ENCODE measurements at places on chromosomes 7 and 10. TPM values are rescaled to one million over a fixed set of nuclear protein-coding genes. Genes with fewer than 3 reads are reported as not detected.

DNA sequence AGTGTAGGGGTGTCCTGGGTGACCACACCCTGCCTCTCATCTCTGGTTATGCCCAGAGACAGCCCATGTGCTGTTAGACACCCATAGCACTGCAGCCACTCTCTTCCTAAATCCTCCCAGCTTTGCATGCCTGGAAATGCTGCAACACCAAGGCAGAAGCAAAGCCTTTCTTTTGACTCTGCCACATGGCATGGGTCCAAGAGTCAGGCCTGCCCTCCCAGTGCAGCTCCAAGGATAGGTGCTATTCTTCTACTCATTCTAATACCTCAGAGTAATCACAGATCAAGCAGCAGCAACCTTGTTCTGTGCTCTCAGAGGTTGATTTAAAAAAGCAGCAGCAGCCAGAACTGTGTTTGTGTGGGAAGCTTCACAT lies 23.4 kb downstream of the FRMPD2 start:
- no peak for DNase-seq

DNA sequence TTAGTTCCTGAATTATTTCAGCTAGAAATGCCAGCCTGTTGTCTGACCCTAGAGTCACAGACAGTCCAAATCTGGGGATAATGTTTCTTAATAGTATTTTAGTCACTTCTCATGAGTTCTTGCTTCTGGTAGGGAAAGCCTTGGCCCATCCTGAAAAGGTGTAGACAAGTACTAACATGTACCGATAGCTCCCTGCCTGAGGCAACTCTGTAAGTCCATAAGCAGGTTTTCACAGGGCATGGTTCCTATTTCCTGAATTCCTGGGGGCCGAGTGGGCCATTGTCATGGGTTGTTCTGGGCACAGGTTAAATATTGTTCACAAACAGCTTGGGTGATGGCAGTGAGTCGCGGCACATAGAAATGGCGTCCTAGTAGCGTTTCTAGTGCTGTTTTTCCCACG lies 3.1 kb upstream of the ZNF117 start:
- no peak for DNase-seq

GRCh38 chr7:131021460-131021859 lies 287.5 kb upstream of the KLF14 start:
- no peak for DNase-seq

DNA sequence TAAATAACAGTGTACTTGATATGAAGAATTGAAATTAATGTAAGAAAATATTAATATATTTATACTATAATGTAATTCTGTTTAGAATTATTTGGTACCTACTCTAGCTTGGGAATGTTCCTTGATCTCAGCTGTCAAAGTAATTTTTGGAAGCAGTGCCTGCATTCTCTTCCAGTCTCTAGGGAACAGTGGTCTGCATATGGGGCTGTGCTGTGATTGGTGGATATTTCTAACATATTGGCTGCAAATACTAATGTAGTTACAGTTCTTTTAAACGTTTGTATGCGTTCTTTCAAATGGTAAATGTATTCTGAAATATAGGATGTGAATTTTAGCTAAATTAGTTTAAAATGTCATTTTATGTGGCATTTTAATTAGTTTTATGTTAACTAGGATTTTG lies 87.2 kb downstream of the PHF14 start:
- DNase-seq, result no peak

GRCh38 chr10:31366703-31367102 lies 47.7 kb downstream of the ZEB1 start:
- DNase-seq, result no peak

DNA sequence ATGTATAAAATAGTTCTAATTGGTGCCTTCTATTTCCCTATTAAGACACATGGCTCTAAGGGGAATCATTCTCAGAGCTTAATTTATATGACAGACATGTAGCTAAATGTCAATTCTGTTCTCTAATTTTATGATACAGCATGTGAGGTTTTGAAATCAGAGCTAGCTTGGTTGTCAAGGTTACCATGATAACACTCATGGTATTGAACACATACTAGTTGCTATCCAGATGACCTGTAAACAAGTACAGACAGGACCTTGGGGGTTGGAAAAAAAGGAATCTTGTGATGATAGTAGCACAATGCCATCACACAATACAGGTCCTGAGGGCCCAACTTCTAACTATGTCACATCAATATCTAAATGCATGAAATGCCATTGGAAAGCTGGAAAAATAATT lies 49.2 kb downstream of the RHOBTB1 start:
- DNase-seq, result no peak

GRCh38 chr10:69861251-69862240 lies 59.8 kb downstream of the COL13A1 start:
- DNase-seq, result no peak

DNA sequence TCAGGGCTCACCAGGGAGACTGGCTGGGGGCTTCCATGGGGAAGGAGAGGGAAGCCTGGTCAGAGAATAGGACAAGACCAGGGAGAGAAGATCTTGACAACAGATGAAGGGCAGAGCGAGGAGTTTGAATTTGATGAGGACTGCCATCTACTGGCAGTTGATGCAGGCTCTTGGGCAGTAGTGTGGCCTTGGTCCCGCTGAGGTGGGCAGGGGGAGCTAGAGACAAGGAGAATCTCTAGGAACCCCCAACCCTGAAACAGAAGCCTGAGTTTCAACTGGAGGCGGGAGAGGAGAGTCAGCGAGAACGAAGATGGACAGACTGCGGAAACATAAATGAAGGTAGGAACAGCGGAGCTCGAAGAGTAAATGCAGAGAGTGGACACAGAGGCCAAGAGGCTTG lies 81.0 kb downstream of the PPP1R3C start:
- DNase-seq, result no peak

DNA sequence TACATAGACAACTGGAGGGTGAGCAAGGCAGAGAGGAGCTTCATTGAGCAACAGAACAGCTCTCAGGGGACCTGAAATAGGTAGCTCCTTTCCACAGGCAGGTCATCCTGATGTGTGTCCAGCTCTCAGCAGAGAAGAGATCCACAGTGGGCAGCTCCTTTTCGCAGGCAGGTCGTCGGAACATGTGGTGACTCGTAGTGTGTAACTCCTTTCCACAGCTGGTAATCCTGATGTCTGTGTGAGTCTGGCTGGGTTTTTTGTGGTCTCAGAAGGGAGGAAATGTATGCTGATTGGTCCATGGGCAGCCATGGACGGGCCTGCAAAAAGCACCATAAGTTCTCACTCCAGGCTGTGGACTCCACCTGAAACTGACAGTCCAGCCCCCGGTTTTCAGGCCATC lies 24.4 kb upstream of the TES start:
- DNase-seq, result no peak

GRCh38 chr10:95377950-95378349 lies 87.1 kb upstream of the PDLIM1 start:
- DNase-seq, result no peak

DNA sequence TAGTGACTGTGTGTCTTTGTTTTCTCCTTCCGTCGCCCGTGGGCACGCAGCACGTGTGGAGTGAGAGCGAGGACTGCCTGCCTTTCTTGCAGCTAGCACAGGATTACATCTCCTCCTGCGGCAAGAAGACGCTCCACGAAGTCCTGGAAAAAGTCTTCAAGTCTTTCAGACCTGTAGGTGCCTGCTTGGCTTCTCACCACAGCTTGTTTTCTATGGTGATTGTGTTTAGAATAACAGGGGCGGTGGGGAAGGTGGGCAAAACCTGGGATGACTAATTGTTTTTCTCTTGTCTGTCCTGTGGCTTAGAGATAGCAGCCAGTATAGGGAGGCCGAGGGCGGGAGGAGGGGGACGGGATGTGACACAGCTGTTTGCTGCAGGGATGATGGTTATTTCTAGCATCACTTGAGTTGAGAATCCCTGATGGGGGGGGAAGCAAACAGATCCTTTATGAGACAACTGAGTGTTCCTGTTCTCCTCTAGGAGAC lies 11.4 kb downstream of the MTURN start:
- DNase-seq, result no peak

GRCh38 chr10:88066319-88066718 lies 202.9 kb downstream of the PTEN start:
- no peak for DNase-seq

DNA sequence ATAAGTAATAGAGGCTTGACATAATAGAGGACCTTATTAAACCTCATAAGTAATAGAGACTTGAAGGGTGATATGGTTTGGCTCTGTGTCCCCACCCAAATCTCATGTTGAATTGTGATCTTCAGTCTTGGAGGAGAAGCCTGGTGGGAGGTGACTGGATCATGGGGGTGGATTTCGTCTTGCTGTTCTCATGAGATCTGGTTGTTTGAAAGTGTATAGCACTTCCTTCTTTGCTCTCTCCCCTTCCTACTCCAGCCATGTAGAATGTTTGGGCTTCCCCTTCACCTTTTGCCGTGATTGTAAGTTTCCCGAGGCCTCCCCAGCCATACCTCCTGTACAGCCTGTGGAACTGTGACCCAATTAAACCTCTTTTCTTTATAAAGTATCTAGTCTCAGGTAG lies 8.6 kb downstream of the KIFBP start:
- no peak for DNase-seq

DNA sequence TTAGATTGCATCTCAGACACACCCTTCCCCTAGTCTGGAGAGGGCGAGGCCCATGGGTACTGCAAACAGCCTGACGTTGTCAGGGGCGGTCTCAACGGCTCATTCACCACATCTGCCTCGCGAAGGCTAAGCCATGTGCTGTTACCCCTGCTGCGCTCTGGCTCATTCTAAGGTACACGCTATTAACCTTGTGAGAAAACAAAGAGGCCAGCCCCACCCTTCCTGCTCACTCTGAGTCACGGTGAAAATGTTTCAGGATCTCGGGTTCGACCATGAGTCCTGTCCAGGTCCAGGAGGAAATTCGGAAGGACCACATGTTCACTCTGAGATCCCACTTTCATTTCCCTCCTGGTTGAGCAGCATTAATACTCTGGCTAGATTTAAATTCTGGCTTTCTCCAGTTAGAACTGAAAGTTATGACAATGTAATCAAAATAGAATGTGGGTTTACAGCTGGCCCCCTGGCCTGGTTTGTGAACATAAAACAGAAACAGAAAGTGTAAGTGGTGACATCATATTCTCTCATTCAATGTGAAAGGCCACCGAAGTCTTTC lies 55.2 kb downstream of the EGFR start:
- no peak for DNase-seq

- DNase-seq, result no peak
Observed at GRCh38 chr10:108736111-108736510, 1187.2 kb downstream of the XPNPEP1 start.

- DNase-seq, result no peak
Observed at GRCh38 chr10:101545898-101546297, 42.2 kb downstream of the POLL start.

DNA sequence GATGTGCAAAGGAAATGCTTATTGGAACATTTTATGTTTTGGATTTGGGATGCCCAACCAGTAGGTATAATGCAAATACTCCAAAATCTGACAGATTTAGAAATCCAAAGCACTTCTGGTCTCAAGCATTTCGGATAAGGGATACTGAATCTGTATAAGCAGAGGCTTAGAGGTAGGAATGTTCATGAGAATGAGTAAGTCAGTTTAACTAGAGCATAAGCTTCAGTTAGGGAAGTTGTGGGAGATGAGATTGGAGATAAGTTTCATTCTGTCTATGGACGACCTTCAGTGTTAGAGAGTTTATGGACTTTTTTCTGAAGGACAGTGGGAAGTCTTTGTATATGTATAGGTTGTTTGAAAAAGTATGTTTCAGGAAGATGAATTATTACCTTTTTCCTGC lies 10.4 kb downstream of the TAX1BP1 start:
- no peak for DNase-seq

- no peak for DNase-seq
Observed at GRCh38 chr7:151107882-151108281, 21.6 kb downstream of the AGAP3 start.

- no peak for DNase-seq
Observed at GRCh38 chr7:13077466-13077865, 390.0 kb downstream of the ARL4A start.

DNA sequence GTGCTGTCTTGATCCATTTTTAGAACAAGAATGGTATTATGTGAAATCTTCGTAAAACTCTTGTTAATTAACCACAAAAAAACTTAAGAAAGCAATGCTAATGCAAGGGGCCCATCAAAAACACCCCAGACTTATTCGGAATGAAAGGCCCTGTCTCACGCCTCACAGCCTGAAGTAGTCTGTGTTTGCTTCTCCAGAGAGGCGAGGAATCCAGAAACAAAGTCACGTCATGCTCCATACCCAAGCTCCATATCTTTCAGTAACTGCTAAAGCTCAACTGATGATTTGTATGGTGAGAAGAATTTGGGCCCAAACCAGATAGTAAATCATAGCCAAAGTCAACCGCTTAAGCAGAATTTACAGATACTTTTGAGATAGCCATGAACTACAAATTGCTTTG lies 155.4 kb downstream of the ATE1 start:
- DNase-seq, result no peak

The CACNB2 gene
- polyA plus RNA-seq, result 3.4 TPM

The TWIST1 gene
- polyA plus RNA-seq, result 8.5 TPM

The VPS37D gene
- 18.1 TPM for polyA plus RNA-seq

The OR2A42 gene
- polyA plus RNA-seq, result 0.53 TPM

The PRLHR gene
- not detected for polyA plus RNA-seq

The LBX1 gene
- polyA plus RNA-seq, result not detected

The BCL7B gene
- polyA plus RNA-seq, result 45.2 TPM

The FRAT2 gene
- polyA plus RNA-seq, result 4.5 TPM

The CYP26C1 gene
- polyA plus RNA-seq, result 0.06 TPM

The SFTPD gene
- 0.80 TPM for polyA plus RNA-seq

The FAM25C gene
- polyA plus RNA-seq, result not detected

The SAMD9 gene
- 8.7 TPM for polyA plus RNA-seq
